Kidney (tissue), 22 donors: ENCODE measurements at places on chromosomes 12 and 14. TPM values are rescaled to one million over a fixed set of nuclear protein-coding genes. Genes with fewer than 3 reads are reported as not detected.

The KLHDC1 gene
- 8.4 TPM for total RNA-seq

The GZMB gene
- total RNA-seq: 1.6 TPM

GRCh38 chr12:125092872-125093680, 27.8 kb downstream of the AACS start:
- DNase-seq: peak; percentile 58

- DNase-seq: no peak
Measured at GRCh38 chr12:97560350-97560749, 97.7 kb downstream of the RMST start.

DNA sequence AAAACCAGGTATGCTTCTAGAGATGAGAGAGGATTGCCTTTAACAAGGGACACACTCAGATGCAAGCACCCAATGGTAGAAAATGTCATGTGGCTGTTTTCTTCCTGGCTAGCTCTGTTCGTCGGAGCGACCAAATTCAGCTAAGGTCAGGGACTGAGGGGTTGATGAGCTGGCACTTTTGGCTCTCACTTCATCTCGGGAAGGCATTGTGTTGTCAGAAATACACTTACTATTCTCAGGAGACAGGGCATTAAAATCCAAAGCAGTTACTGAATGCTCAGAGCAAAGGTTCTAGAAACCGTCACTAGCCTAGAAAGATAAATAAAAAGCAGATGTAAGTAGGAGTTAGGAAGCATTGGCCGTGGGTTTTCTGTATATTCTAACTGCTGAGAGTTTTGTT, 275.7 kb upstream of the SSTR1 start:
- DNase-seq: no peak
